Neuronal stem cell (in vitro differentiated cells): ENCODE measurements at places on chromosomes 4 and X.

- no peaks in the 10 kb centered on the region for H3K27me3 ChIP-seq
- no peak for DNase-seq
- no peaks in the 10 kb centered on the region for H3K36me3 ChIP-seq
- H3K27ac ChIP-seq: no peak overlapping the region
These were observed 191.0 kb upstream of the AFF2 start for GRCh38 chrX:148309413-148309812.

- H3K27ac ChIP-seq: no peak overlapping the region
- DNase-seq: no peak
- no peak overlapping the region for H3K4me3 ChIP-seq
- no peaks in the 10 kb centered on the region for H3K27me3 ChIP-seq
- no peaks in the 10 kb centered on the region for H3K4me1 ChIP-seq
These were observed 73.5 kb downstream of the ANXA3 start for GRCh38 chr4:78625073-78625472.

- no peak overlapping the region for H3K27ac ChIP-seq
- no peak overlapping the region for H3K4me3 ChIP-seq
- no peaks in the 10 kb centered on the region for H3K27me3 ChIP-seq
- H3K4me1 ChIP-seq: no peaks in the 10 kb centered on the region
These were observed 214.1 kb downstream of the SHROOM3 start for GRCh38 chr4:76649086-76649485.

DNA sequence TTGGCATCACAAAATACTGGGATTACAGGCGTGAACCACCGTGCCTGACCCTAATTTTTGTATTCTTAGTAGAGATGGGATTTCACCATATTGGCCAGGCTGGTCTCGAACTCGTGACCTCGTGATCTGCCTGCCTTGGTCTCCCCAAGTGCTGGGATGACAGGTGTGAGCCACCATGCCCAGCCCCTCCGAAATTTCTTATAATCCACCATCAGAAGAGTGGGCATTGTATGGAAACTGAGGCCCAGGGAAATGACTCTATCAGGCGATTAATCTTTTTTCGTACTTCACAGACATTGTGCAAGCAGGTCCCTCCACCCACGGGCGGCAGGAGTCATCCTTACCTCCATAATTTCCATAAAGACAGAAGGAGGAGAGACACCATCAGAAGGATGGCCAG lies 16.0 kb downstream of the CRLF2 start:
- no peaks in the 10 kb centered on the region for H3K36me3 ChIP-seq
- no peaks in the 10 kb centered on the region for H3K27me3 ChIP-seq
- no peak for DNase-seq
- no peaks in the 10 kb centered on the region for H3K4me1 ChIP-seq

- no peak overlapping the region for H3K27ac ChIP-seq
- H3K4me1 ChIP-seq: no peaks in the 10 kb centered on the region
- H3K27me3 ChIP-seq: no peaks in the 10 kb centered on the region
- H3K4me3 ChIP-seq: no peak overlapping the region
- DNase-seq: no peak
These were observed 50.0 kb upstream of the AADAT start for GRCh38 chr4:170139764-170140163.

- no peaks in the 10 kb centered on the region for H3K36me3 ChIP-seq
- H3K27ac ChIP-seq: no peak overlapping the region
- H3K4me3 ChIP-seq: no peak overlapping the region
These were observed 105.2 kb upstream of the FGF16 start for GRCh38 chrX:77342004-77342403.
